ENCODE measurements at places on chromosomes 1 and 21. TPM values are rescaled to one million over a fixed set of nuclear protein-coding genes. Genes with fewer than 3 reads are reported as not detected.

DNA sequence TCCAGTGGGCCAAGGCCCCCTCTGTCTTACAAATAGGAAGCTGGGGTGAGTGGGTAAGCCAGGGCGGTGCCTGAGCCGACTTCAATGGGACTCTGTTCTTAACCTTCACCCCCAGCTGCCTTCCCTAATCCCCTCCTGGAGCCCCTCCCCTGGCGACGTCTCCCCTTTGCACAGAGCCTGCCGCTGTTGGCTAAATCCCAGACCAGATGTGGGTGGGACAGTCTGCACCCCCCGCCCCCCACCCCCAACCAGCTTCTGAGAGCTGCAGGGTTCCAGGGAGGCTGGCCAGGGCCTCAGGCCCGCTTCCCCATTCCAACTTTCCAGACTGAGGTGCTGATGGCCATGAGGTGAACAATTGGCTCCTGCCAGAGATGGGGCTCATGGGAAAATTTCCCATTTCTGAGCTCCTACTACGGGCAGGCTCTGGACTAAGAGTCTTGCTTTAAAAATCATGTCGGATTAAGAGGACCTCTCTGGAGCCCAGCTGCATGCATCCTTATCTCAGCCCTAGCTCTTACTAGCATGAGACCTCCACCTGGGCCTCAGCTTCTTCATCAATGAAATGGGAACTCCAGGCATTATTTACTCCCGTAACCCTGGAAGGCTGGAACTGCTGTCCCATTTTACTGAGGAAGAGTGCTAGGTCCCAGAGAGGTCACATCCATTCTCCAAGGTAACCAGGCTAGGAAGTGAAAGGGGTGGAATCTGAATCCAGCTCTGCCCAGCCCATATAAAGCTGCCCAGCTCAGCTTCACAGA lies 6.4 kb downstream of the COL8A2 start:
- no peak for DNase-seq

- no peak for DNase-seq
Observed at GRCh38 chr1:54681358-54681757, 34.3 kb upstream of the TTC4 start.

The S100A2 gene
- not detected for polyA plus RNA-seq

GRCh38 chr1:81559662-81560350 lies 240.9 kb upstream of the ADGRL2 start:
- no peak for DNase-seq

The TCHH gene
- polyA plus RNA-seq: not detected

The PTGER3 gene
- not detected for polyA plus RNA-seq

DNA sequence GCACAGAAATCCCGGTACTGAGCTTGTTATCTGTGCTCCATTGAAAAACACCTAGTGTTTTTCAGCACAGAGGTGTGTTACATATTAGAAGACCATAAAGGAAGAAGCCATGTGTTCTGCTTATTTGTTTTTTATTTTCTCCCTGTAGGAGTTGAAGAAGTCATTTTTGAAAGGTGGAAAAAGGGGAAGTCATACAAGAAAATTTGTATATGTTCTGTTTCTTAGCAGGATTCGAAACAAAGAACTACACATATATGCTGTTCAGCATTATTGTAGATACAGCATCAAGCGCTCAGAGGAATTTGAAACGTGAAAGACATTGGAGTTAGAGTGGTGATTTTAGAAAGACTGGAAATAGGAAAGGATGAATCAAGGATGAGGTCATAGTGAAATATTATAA lies 345.3 kb upstream of the ADGRL2 start:
- no peak for DNase-seq

DNA sequence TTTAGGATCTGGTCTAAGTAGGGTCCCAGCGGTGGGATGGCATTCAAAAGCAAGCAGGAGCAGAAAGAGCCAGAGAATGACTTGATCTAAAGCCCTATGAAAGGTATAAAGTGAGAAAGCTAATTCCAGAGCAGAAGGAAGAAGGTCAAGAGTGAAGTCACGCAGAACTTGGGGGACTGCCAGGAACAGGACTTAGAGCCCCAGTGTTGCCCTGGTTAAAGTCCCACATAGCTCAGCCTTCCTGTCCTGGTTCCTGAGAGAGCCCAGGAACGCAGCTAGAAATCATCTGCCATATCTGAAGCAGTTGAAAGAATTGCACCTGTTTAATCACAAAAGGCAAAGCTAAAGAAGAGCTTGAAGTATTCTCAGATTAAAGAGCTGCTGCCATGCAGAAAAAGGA lies 160.6 kb upstream of the ATP1B1 start:
- DNase-seq: no peak

The OR2T11 gene
- not detected for polyA plus RNA-seq

DNA sequence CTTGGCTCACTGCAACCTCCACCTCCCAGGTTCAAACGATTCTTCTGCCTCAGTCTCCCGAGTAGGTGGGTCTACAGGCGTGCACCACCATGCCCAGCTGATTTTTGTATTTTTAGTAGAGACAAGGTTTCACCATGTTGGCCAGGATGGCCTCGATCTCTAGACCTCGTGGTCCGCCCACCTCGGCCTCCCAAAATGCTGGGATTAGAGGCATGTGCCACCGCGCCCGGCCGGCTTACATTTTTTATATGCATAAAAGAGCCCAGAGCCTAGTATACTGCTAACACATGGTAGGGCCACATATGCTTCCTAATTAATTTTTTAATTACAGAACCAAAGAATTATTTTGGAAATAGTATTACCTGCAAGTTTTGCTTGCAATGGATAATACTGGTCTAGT lies 1325.4 kb downstream of the PLA2G4A start:
- no peak for DNase-seq

GRCh38 chr1:161228032-161228431 lies 2.2 kb downstream of the TOMM40L start:
- no peak for DNase-seq

DNA sequence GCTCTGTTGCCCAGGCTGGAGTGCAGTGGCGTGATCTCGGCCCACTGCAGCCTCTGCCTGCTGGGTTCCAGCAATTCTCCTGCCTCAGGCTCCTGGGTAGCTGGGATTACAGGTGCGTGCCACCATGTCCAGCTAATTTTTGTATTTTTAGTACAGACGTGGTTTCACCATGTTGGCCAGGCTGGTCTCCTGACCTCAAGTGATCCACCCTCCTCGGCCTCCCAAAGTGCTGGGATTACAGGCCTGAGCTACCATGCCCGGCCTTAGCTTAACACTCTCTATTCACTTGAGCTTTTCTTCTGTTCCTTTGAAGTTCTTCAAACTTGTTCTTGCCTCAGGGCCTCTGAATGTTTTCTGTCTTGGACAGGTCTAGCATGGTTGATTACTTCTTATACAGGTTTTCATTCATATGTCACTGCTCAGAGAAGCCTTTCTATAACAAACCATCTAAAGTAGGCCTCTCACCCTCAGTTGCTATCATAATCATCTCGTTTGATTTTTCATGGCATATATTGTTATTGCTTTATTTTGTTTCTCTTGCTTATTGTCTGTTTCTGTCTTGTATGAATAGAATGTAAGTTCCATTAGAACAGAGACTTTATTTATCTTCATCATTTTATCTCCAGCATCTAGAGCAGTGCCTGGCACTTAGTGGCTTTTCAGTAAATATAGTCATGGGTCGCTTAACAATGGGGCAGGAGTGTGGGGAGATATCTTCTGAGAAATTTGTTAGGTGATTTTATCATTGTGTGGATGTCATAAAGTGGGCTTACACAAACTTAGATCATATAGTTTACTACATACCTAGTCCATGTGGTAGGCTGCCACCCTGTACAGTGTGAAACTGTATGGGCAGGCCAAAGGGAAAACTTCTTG lies 12.1 kb downstream of the OSBPL9 start:
- DNase-seq: no peak

The TAS1R1 gene
- polyA plus RNA-seq: not detected

- DNase-seq: no peak
Observed at GRCh38 chr1:233127157-233127556, 168.4 kb downstream of the PCNX2 start.

- DNase-seq: no peak
Observed at GRCh38 chr1:69524015-69524414, 43.7 kb upstream of the LRRC7 start.

DNA sequence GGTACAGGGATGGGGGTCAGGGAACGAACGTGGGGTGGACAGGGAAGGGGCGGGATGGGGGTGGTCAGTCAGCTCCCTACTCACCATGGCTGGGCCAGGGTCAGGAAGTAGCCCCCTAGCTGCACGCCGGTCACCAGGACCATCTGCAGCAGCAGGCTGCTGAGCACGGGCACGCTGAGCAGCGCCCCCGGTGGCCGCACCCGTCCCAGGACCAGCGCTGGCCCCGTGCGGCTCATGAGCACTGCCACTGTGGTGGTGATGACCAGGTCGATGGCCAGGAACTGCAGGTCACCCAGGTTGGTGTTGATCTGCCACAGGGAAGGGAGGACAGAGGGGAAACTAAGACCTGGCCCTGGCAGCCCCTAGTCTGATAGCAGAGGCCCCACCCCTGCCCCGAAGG lies 6.5 kb upstream of the MFAP2 start:
- DNase-seq: no peak

The SAMD11 gene
- 0.10 TPM for polyA plus RNA-seq

DNA sequence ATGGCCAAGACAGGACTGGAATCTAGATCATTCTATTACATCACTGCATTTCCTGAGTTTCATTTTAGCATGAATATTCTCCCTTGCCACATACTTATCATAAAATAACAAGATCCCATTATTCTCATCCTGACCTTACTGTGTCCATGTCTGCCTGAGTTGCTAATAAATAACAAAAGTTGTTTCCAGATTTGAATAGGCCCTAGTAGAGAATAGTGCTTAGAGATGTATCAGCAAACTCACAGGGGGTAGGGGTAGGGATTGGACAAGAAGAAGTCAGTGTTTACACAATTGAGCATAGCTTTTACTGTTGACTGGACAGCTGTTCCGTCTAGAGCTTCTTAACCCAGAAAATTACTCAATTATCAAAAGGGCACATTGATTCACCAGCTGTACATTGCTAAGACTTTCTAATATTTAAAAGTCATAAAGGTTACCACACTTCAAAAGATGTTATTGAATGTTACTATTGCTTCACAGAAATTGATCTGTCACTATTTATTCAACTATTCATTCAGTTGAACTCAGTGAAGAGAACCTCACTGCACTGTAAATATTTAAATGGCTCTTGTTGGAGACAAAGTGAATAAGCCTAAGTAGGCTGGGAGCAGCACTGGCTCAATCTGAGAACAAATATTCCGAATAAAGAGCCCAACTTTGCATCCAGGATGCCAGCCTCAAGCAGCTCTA lies 121.9 kb downstream of the NRIP1 start:
- DNase-seq: no peak

The FAM72C gene
- polyA plus RNA-seq: not detected

- DNase-seq: no peak
Observed at GRCh38 chr1:208060215-208060869, 149.4 kb upstream of the CD34 start.

The KIF2C gene
- 0.52 TPM for polyA plus RNA-seq

The KCNK2 gene
- not detected for polyA plus RNA-seq

- DNase-seq: no peak
Observed at GRCh38 chr21:39040494-39041110, 142.6 kb downstream of the PSMG1 start.

GRCh38 chr1:41980827-41981653 lies 62.3 kb upstream of the HIVEP3 start:
- DNase-seq: no peak

GRCh38 chr1:210332719-210333398 lies 4.2 kb downstream of the HHAT start:
- peak; percentile 39 for DNase-seq

DNA sequence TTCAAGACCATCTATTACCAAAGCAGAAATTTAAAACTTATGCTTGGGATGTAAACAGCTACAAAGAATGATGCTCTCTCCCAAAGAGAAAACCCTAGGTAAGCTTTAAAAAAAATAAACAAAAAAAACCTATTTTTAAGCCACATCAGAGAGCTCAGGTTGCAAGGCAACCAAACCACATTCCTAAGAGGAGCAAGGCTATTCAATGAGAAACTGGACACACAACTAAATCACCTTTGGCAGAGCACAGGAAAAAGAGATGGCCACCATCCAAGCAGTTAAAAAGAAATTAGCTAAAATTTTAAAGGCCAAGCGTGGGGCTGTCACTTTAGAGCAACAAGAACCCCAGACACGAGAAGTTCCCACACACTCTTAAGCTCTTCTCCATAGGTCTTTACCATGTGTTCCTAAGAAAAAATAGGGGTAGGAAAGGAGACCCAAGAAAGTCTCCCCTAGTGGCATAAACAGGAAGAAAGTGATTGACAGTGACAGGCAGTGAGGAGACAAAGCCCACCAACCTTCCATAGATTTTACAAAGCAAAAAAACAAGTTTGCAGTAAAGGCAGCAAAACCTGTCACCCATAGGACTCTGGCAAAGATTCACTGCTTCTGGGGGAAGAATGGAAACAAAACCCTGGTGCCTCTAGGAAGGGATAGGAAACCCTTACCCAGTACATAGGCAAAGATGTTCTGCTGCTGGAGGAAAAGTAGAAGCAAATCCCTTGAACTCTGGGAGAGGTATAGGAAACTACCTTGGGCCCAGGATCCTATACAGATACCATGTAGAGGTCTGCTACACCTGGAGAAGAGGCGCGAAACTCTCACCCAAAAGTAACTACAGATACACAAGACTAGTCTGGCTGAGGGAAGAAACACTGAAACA lies 68.5 kb downstream of the FOXJ3 start:
- DNase-seq: no peak
